ENCODE measurements at places on chromosomes 2 and 18. TPM values are rescaled to one million over a fixed set of nuclear protein-coding genes. Genes with fewer than 3 reads are reported as not detected.

RNF152 gene
- 4.2 TPM for total RNA-seq

DNAH7 gene
- 0.27 TPM for total RNA-seq

GRCh38 chr2:240214790-240215675 lies 74.6 kb upstream of the OTOS start:
- no peak for DNase-seq

GRCh38 chr2:113281910-113282746 lies 3.4 kb upstream of the PAX8 start:
- DNase-seq = peak; percentile 59

- no peak for DNase-seq
Measured at GRCh38 chr18:38456253-38456652, 890.7 kb upstream of the CELF4 start.

DNA sequence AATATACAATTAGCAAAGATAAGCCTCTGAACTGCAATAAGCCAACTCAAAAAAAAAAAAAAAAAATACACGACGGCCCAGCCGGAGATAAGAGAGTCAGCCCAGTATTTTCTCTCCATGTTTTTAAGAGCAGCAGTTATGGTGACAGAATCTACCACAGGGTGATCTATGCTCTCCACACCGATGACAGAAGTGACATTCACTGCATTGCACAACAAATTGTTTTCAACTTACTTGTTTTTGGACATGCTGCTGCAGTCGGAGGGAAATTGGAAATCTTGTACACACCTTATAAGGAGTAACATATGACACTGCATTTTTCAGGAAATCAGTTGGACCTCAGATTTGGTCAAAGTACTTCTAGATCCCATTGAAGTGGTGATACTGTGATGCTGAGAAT lies 23.3 kb upstream of the APOB start:
- DNase-seq = no peak
